Cortex of kidney (tissue), 1 donor: ENCODE measurements at places on chromosomes 5 and 9.

- no peak for DNase-seq
Measured at GRCh38 chr5:60410427-60410826, 289.5 kb downstream of the DEPDC1B start.

DNA sequence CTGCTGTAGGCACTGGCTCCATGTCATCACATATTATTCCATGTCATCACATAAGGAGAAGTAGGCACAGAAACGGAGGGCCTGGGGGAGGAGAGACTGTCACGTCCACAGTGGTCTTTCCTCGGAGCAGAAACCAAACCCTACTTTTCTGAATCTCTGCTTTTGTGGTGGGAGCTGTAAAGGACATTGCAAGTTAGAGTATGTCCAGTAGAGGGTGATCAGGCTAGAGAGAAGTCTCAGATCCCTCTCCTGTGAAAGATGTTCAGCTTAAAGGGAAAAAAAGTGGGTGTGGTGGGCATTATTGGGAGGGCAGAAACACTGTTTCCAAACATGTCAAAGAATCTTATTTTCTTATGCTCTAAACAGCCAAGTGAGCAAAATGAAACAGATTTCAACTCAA lies 19.4 kb upstream of the FBP2 start:
- no peak for DNase-seq

GRCh38 chr9:19597176-19597575 lies 188.4 kb downstream of the ACER2 start:
- DNase-seq, result no peak

- no peak for DNase-seq
Measured at GRCh38 chr9:68966496-68966944, 47.4 kb downstream of the PRKACG start.

DNA sequence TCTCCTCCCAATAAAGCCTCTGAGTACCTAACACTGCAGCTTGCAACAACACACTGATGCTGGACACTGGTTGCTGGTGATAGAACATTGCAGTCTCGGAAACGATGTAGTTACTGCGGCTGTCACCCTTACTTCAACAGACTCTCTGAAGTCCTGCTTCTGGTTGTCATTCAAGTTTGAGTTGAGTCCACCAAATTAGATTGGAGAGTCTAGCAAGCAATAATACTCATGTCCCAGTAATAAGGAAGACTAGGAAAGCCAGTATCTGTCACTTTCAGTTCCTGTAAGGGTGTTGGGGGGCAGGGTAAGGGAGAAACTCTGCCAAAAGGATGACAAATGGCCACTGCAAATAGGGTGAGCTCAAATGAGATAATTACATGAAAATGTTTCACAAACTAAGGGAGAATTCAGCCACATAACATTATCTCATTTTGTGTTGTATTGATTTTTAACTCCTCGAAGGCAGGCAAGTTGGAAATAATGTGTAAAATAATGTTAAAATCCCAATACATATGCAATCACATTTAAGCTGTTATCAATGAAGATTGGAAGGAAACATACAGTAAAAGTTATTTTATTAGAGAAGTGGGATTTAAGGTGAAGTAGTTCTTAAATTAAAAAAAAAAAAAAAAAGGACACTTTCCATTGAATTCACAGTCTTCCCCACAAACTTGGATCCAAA lies 849 bp upstream of the IFT74 start:
- DNase-seq, result no peak

GRCh38 chr9:109016132-109016531 lies 2.8 kb upstream of the CTNNAL1 start:
- DNase-seq, result no peak

DNA sequence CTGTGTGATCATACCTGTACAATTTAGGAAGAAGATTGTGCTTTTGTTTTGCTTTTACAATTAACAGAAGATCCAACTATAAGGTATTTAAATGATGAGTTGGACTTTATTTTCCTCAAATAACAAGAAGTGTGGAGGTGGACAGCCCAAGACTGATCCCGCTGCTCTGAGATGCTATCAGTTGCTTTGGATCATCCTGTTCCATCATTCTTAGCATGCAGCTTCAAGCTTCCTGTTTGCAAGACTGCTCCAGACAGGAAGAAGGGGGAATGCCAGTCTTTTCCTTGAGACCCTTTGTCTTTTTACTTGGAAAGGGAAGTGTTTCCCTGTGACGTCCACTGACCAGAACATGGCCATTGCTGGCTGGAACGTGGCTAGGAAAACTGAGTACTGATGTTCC lies 250.8 kb downstream of the ZSWIM6 start:
- no peak for DNase-seq

DNA sequence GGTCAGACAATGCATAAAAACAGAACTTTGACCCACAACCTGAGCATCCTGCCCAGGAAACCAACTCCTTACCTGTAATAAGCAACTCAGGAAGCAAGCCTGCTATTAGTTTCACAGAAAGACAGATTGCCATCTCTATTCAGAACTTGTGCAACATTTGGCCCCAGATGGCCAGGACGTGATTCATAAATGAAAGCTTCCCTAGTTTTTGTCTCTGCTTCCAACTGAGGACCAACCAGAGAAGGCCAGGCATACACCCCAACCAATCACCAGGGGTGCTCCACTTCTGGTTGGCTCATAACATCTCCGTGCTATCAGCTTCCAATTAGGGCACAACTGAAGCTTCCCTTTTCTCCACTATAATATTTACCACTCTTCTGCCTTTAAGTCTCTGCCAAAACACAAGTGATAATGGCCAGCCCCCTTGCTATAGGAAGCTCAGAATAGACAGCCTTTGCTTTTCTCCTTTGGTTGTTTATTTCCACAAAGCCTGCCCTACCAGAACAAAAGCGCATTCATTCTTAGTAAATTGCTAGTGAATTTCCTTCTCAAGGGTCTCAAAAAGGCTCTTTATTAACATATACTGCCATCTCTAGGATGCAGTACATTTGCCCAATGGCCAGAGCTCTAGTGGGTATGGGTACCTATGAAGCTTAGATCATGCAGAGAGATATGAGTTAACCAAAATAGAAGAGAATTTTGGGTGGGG lies 289.7 kb upstream of the DAP start:
- no peak for DNase-seq

DNA sequence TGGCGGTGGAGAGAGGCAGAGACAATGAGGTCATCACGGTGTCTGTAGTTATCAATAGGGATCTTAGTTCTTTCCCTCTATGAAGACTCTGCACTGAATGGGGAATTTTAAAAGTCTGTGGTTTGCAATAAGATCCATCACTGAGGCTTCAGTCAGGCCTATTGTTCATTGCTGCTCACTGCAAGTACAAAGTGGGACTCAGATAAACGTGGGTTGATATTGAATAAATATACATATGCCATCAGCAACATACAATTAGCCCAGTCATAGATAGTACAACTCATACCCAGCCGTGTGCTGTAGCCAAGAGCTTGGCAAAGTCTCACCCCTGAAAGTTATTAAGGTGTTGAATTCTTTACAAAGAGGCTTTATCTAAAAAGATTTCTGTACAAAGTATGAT lies 88.4 kb downstream of the ENC1 start:
- DNase-seq, result no peak

DNA sequence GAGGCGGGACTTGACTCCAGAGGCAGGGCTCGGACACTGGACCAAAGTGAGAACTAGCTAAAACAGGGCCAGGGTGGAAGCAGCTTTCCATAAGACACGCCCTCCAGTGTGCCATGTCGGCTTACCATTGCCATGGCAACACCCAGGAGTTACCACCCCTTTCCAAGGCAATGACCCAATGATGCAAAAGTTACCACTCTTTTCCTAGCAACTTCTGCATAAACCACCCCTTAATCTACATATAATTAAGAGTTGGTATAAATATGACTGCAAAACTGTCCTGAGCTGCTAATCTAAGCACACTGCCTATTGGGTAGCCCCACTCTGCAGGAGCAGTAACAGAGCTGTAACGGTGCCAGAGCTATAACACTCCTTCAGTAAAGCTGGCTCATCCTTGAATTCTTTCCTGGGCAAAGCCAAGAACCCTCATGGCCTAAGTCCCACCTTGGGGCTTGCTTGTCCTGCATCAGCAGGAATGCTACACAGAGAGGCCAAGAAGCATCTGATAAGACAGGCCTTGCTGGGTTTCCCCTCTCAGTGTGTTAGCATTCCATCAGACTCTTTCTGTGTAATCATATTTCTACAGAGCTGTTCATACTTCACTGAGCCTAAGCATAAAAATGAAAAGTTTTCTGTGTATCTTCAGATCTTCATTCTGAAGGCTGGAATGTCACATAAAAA lies 262.7 kb upstream of the KLF9 start:
- DNase-seq, result no peak

DNA sequence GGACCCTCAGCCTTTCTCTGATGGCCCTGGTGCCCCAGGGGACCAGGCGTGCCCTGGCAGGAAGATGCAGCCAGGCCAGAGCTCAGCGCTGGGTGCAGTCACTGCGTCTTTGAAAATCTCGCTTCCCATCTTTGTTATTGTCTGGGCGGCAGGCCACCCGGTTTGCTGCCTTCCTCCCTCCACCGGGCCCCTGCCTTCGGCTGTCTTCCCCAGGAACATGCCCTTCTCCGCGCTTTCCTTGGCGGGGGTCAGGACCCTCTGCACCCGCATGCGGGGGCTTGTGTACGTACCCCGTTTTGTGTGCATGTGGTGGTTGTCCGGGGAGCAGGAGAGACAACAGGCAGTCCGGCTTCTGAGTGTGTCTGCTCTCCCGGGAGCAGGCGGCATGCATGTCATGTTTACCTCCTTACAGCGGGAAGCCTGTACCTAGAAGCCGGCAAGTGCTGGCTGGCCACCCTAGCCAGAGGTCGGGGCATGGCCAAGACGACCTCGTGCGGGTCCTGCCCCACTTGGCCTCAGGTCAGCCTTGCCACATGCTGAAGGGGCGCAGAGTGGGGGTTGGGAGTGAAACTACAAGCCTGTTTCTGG lies 49.5 kb downstream of the DAB2IP start:
- DNase-seq, result no peak

DNA sequence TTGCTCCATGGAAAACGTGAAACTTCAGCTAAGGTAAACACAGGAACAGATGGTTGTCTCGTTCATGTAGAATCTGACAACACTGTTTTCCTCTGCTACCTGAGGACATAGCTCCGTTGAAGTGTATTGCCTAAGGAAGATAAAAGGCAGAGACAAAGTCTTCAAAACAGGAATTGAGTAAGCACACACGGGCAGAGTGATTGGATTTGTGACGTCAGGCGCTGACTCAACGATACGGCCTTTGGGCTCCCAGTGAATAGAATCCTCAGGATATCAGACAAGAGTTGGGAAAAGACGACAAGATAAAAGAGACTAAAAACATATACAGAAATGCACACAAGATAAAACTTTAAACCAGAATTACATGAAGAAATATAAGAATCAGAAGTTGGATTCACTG lies 787.1 kb upstream of the CTNND2 start:
- DNase-seq, result no peak

DNA sequence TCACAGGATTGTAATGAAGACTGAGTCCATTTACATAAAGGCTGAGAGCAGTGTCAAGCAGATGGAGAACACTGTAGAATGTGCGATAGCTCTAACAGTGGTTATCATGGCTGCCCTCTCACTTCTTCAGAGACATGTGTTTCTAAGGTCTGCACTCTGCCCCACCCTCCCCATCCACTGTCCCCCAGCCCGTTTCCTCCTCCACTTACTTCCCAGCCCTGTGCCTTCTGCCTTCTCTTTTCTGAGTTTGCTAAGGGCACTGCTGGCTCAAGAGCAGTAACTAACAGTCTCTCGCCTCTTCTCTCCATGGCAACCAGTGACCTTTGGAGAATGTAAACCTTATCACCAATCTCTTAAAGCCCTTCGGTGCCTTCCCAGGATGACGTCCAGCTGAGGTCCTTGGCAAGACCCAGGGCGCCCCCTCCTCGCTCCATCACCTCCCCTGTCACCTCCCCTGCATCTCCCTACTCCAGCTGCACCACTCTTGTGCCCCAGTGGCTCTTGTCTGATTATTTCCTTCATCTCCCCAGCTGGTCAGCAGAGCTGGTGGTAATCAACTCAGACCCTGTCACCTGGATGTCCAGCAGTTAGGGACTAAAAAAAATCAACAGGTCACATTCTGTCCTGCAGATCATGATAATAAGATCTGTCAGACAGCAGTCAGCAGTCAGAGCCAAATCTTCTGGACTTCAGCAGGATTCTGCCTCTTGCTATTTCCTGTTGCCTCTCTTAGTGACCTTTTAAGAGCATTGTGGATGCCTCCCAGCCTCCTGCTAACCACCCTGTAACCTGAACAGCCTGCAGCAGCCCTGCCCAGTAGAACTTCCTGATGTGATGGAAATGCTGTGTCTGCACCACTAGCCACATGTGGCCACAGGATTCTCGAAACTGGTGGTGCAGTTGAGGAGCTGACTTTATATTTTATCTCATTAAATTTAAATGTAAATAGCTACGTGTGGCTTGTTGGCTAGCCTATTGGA lies 9.0 kb downstream of the FXN start:
- no peak for DNase-seq

GRCh38 chr9:4849369-4849768 lies 56.6 kb downstream of the RCL1 start:
- DNase-seq, result no peak
